Stimulated activated CD8-positive, alpha-beta memory T cell treated with anti-CD3 and anti-CD28 coated beads, Interleukin-7, amount 100 ng/mL, for 1 hour (primary cell): ENCODE measurements at places on chromosomes 2 and 18.

DNA sequence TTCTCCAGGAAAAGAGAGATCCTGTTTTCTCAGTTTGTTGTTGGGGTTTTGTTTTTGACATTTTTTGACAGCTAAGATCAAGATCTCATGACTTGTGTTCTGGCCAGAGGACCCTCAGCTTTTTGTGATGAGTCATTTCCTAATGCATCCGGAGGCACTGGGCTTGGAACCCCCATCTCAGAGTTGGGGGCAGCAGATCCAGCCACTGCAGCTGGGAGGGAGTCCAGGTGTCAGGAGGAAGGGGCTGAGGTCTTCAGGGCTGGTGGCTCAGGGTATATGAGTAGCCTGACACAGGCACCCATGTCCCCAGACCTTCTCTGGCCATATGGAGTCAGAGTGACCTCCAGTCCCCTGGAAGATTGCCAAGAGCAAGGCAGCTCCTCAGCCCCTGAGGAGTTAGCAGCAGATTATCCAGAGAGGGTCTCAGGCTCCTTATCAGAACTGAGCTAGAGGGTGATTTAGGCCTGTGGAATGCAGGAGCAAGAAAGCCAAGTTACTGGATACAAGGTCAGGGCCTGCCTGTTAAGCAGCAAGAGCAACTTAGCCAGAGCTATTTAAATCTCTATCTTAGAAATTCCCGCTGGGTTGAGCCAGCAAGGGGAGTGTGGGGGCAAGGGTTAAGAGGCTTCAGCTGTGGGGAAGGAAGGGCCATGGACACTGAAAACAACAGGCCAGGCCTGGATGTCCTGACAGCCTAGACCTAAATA is 62.4 kb downstream of the TANC1 start:
- no peak for DNase-seq

GRCh38 chr2:98912957-98913915 is 22.8 kb downstream of the CRACDL start:
- no peak for DNase-seq

DNA sequence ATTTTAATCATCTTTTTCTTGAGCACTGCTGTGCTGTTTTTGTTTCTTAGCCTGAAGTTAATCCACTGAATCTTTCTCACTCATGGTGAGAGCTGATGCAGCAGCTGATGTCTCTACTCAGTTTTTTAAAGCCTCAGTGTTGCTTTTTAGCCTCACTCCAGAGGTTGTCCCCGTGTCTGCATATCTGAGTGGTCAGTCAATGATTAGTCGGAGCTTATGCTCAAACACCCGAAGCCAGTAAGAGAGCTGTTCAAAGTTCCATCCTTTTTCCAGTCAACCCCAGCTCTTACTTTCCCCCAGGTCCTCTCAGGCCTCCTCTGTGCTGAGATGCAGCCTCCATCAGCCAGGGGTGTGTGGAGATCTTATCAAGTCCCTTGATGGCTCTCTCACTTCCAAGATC is 81.1 kb downstream of the MBOAT2 start:
- DNase-seq: no peak

GRCh38 chr2:74149570-74150319 is 2.0 kb upstream of the BOLA3 start:
- DNase-seq: no peak
